ENCODE measurements at places on chromosomes 1 and 21. TPM values are rescaled to one million over a fixed set of nuclear protein-coding genes. Genes with fewer than 3 reads are reported as not detected.
A peak's percentile ranks its signal among the peaks of the same experiment; 100 is the strongest.

- H3K4me1 ChIP-seq: peaks cover 4% of the 10 kb centered on the region
- no peak overlapping the region for H3K27ac ChIP-seq
- no peaks in the 10 kb centered on the region for H3K27me3 ChIP-seq
Measured at GRCh38 chr1:55993646-55994318, 585.6 kb downstream of the PLPP3 start.

- no peaks in the 10 kb centered on the region for H3K36me3 ChIP-seq
- peak within 1 kb of the TSS; percentile 98 for H3K27ac ChIP-seq
- peaks cover 29% of the 10 kb centered on the region for H3K4me1 ChIP-seq
- no peaks in the 10 kb centered on the region for H3K27me3 ChIP-seq
Measured at GRCh38 chr1:150363426-150364230, at the start of gene RPRD2. Gene RPRD2, plus strand, starts transcription at chr1:150364147. Its CDS starts 568 bp downstream, at chr1:150364715.

Gene WDR64
- total RNA-seq: not detected

- H3K4me3 ChIP-seq: no peak overlapping the region
- DNase-seq: no peak
- H3K27ac ChIP-seq: no peak overlapping the region
Measured at GRCh38 chr1:71717186-71717585, 565.2 kb downstream of the NEGR1 start.

DNA sequence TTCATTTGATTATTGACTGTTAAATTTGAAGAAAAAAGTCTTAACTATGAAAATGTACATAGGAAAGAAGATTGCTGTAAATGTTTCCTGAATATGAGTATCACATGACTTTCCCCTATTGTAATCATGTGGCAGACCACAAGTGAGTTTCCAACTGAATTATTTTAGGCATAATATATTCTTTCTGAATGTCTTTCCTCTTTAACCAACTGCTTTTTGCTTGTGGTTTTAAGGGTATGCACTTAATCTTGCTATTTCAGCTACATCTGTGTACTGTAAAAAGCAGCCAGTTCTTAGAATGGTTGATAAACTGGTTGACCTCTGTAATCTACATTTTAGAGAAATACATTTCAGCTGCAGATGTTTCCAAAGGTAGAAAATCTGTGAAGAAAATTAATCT, 400.7 kb downstream of the NEGR1 start:
- H3K36me3 ChIP-seq: no peaks in the 10 kb centered on the region
- H3K27ac ChIP-seq: no peak overlapping the region
- no peak for DNase-seq
- H3K4me3 ChIP-seq: no peak overlapping the region
- peaks cover 14% of the 10 kb centered on the region for H3K4me1 ChIP-seq

- H3K36me3 ChIP-seq: no peaks in the 10 kb centered on the region
- no peaks in the 10 kb centered on the region for H3K27me3 ChIP-seq
Measured at GRCh38 chr1:7108251-7108650, 323.0 kb downstream of the CAMTA1 start.

GRCh38 chr1:173249349-173249748, 42.2 kb upstream of the TNFSF4 start:
- peak; percentile 62 for DNase-seq
- no peaks in the 10 kb centered on the region for H3K27me3 ChIP-seq
- no peaks in the 10 kb centered on the region for H3K36me3 ChIP-seq
- H3K27ac ChIP-seq: no peak overlapping the region
- H3K4me1 ChIP-seq: no peaks in the 10 kb centered on the region
- no peak overlapping the region for H3K4me3 ChIP-seq

DNA sequence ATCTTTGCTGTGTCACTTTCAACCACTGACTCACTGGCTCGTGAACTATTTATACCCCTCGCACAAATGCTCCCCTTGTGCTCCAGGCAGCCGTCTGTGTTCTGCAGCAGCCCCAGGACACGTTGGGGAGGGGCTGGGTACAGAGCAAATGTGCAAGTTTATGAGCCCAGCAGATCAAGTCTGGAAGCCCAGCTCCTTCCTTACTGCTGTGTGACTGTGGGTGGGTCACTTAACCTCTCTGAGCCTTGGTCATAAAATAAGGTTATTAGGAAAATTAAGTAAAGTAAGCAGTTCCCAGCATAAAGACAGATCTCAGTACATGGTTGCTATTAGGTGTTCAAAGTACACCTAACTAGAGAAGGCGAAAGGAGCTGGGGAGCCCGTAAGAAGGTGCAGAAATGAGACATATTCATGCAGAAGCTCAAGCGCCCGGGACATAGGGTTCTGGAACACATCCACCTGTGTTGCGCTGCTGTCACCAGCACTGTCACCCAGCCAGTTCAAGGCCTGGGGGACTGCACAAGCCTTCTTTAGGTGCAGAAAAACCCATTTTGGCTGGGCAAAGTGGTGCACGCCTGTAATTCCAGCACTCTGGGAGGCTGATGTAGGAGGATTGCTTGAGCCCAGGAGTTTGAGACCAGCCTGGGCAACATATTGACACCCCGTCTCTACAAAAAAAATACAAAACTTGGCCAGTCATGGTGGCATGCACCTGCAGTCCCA, 13.8 kb downstream of the EFHD2 start:
- DNase-seq: no peak
- peaks cover 26% of the 10 kb centered on the region for H3K36me3 ChIP-seq
- peaks cover 79% of the 10 kb centered on the region for H3K4me1 ChIP-seq
- no peaks in the 10 kb centered on the region for H3K27me3 ChIP-seq
- H3K4me3 ChIP-seq: no peak overlapping the region
- peak overlapping the region; percentile 84 for H3K27ac ChIP-seq

GRCh38 chr1:166924823-166925541, 48.9 kb upstream of the TADA1 start:
- peaks cover 13% of the 10 kb centered on the region for H3K4me1 ChIP-seq
- H3K27ac ChIP-seq: no peak overlapping the region
- no peaks in the 10 kb centered on the region for H3K36me3 ChIP-seq
- DNase-seq: no peak
- H3K4me3 ChIP-seq: no peak overlapping the region

- H3K27ac ChIP-seq: no peak overlapping the region
- H3K36me3 ChIP-seq: no peaks in the 10 kb centered on the region
- no peaks in the 10 kb centered on the region for H3K4me1 ChIP-seq
- no peak overlapping the region for H3K4me3 ChIP-seq
- no peaks in the 10 kb centered on the region for H3K27me3 ChIP-seq
Measured at GRCh38 chr1:160800645-160801408, 4.9 kb downstream of the LY9 start.

Gene BEST4
- 0.87 TPM for total RNA-seq

DNA sequence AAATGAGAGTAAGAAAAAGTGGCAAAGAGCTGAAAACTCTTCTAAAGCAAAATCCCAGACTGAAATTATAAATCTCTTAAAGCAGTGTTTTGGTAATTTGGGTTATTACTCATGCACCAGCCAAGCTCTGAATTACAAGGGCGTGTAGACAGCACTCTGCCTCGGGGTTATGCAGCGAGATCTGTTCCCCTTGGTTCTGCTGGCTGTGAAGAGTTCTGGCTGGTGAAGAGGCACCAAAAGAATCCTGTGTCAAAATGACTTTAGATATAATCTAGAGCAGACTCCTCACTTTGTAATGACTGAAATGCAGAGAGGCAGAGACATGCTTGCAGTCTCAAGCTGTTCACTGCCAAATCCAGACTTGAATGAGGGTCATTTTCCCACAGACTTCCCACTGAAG, 461.8 kb upstream of the CXADR start:
- no peaks in the 10 kb centered on the region for H3K27me3 ChIP-seq
- H3K4me1 ChIP-seq: no peaks in the 10 kb centered on the region
- H3K27ac ChIP-seq: no peak overlapping the region
- no peaks in the 10 kb centered on the region for H3K36me3 ChIP-seq
- H3K4me3 ChIP-seq: no peak overlapping the region

DNA sequence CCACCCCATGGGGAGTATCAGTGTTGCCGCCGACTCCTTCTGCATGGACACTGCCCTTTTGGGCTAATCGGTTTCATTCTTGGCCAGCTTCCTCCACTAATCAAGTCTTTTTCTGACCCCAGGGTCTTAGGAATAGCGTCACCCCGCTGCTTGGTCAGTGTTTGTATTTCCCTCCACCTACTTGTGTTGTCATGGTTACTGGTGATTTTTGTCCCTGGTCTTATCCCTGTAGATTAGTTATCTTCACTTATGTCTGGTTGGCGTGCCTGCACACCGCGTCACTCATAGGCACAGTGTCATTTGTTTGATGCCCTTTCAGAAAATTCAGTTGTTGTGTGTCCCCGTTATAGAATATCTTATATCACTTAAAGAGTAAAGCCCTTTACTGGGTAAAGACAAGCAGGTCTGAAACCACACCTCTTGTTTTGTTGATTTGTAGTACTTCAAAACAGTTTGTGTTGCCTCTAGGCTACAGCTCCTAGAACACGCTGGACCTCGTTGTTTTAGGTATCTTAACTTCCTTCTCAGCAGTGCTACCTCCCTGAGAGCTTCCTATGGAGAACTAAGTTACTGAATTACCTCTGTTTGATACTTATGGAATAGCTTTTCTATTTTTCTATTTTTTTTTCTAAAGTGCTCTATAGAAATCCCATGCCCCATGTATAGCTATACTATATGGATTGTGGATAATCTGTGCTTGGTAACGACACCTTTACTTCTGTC, 868 bp downstream of the PPP1R12B start:
- H3K36me3 ChIP-seq: no peaks in the 10 kb centered on the region
- H3K27me3 ChIP-seq: no peaks in the 10 kb centered on the region
- DNase-seq: peak; percentile 75
- peak overlapping the region; percentile 96 for H3K4me3 ChIP-seq
- H3K27ac ChIP-seq: peak overlapping the region; percentile 87
- peaks cover 37% of the 10 kb centered on the region for H3K4me1 ChIP-seq

GRCh38 chr1:173853074-173853473, 14.7 kb downstream of the GAS5 start:
- H3K4me3 ChIP-seq: no peak overlapping the region
- H3K27ac ChIP-seq: peak overlapping the region; percentile 7
- no peaks in the 10 kb centered on the region for H3K27me3 ChIP-seq
- DNase-seq: no peak

DNA sequence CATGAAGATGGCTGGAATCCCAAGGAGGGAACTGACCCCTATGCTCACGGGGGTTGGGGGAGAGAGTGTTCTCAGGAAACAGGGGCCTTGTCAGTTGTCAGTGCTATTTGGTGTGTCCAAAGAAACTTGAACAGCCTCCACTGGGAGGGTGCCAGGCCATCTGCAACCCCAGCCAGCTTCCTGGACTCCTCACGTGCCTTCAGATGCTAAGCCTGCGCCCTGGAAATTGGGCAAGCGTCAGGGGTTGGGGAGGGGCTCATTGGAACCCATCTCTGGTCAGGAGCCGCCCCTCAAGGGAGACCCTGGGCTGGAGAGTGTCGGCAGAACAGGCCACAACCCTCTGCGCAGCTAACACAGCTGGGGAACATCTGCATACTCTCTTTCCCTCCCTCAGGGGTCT, 13.1 kb upstream of the LHX4 start:
- no peak for DNase-seq
- no peaks in the 10 kb centered on the region for H3K4me1 ChIP-seq
- H3K27me3 ChIP-seq: no peaks in the 10 kb centered on the region
- no peaks in the 10 kb centered on the region for H3K36me3 ChIP-seq
- H3K27ac ChIP-seq: no peak overlapping the region

DNA sequence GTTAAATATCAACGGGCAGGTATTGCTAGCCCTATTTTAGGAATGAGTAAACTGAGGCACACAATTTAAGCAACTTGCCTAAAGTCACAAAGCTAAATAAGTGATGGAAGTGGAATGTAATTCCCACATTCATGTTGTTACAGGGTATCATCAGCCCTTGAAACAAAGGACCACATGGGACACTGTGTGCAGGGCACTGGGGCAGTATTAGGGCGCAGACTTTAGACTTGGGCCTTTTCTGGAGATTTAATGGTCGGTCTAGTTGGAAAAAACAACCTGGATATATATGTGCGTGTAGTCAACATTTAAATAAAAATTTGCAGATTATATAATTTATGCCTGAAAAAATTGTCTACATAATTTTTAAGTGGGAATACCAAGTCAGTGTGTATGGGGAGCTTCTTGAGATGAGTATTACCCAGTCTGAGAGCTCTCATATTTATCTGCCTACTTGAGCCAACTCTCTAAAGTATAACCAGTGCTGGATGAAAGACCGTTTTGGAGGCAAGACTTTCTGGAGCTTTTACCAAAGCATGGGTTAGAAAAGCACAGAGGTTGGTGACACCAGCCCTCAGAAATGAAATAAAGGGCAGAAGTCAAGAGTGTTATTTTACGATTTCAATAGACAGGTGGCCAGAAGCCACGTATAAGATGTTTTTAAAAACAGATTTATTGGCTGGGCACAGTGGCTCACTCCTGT, 1.6 kb downstream of the KDM1A start:
- DNase-seq: no peak
- H3K27ac ChIP-seq: no peak overlapping the region
- peaks cover 30% of the 10 kb centered on the region for H3K4me1 ChIP-seq
- H3K27me3 ChIP-seq: no peaks in the 10 kb centered on the region
- peak overlapping the region; percentile 98 for H3K4me3 ChIP-seq
- H3K36me3 ChIP-seq: no peaks in the 10 kb centered on the region

GRCh38 chr1:39132505-39133339, 71.8 kb upstream of the MACF1 start:
- no peaks in the 10 kb centered on the region for H3K27me3 ChIP-seq
- peaks cover 52% of the 10 kb centered on the region for H3K4me1 ChIP-seq
- H3K4me3 ChIP-seq: no peak overlapping the region
- DNase-seq: peak; percentile 82

Gene GRIK3
- 2.8 TPM for total RNA-seq

Gene CRB1
- total RNA-seq: not detected

DNA sequence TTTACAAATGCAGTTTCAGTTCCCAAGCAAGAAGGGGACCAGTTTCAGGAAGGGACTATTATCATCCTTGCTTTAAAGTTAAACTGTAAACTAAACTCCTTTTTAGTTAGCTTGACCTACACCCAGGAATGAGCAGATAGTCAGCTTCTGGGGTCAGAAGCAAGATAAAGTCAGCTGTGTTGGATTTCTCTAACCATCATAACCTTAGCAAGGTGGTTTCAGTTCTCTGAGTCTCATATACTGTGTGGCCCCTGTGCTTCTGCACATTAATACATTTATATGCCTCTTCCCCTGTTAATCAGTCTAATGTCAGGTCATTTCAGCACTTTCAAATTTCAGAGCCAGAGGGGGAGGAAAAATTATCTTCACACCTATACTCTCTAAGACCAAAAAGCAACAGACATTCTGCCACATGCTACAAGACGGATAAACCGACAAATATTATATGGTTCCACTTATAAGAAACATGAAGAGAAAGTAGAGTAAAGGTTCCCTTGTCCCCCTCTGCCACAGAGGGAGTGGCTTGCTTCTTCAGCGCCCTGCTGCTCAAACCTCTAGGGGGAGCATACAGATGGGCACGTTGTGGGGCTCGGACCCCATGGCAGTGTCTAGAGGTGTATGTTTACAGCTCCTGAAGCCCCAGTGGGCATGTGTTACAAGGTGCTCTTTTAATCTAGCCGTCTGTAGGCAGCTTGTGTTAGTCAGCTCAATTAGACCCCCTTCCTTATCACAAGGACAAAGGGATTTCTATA, 89.1 kb downstream of the SMYD3 start:
- H3K4me3 ChIP-seq: no peak overlapping the region
- H3K4me1 ChIP-seq: no peaks in the 10 kb centered on the region
- no peak overlapping the region for H3K27ac ChIP-seq

Gene PACC1
- total RNA-seq: 4.0 TPM

Gene KDF1
- total RNA-seq: 2.9 TPM
